ENCODE measurements at places on chromosomes 7 and 10. TPM values are rescaled to one million over a fixed set of nuclear protein-coding genes. Genes with fewer than 3 reads are reported as not detected.

The HMX3 gene
- not detected for polyA plus RNA-seq

GRCh38 chr10:58258977-58259692 lies 8.6 kb downstream of the IPMK start:
- no peak for DNase-seq

The PRSS37 gene
- polyA plus RNA-seq: 0.28 TPM

DNA sequence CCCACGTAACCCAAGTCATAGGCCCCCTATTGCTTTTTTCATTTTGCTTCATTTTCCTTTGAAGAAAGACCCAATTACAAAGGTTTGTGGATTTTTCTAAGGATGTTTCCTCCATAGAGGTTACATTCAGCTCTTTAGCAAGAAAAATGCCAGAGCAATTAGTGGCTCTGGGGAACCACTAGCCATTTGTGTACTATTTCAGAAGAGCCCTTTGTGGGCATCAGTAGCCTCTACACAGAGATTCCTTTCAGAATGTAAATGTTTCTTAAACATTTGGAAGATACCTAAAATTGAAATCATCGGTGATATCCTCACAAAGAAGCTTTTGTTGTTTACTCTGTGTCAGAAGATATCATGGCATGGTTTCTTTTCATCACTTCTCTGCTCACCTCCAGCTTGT lies 291.0 kb upstream of the KMT2E start:
- DNase-seq: no peak

GRCh38 chr7:34354899-34355298 lies 303.1 kb upstream of the NPSR1 start:
- DNase-seq: no peak
